ENCODE measurements at places on chromosomes 5 and 9.

DNA sequence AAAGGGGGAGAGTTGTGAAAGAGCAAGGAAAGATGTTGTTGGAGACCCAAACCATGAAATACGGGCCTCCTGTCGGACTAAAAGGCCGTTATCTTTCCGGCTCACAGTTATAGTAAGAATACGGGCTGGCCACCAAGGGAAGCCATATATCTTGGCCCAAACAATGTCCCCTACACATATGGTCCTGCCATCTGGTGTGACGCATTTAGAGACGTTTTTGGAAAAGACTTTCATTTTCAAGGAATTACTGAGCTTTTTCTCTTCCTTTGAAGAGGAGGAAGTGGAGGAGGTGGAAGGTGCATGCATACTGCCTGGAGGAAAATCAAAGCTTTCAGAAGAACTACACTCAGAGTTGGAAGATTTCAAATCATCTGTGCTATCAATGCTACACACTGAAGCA is 26.7 kb downstream of the PWWP2A start:
- DNase-seq = no peak

- DNase-seq = no peak
These were observed 16.2 kb downstream of the RBM18 start for GRCh38 chr9:122248448-122248865.

GRCh38 chr9:114099669-114100270 is 678 bp upstream of the KIF12 start:
- DNase-seq = no peak

- no peak for DNase-seq
These were observed 17.0 kb upstream of the SELENOP start for GRCh38 chr5:42828671-42829070.

DNA sequence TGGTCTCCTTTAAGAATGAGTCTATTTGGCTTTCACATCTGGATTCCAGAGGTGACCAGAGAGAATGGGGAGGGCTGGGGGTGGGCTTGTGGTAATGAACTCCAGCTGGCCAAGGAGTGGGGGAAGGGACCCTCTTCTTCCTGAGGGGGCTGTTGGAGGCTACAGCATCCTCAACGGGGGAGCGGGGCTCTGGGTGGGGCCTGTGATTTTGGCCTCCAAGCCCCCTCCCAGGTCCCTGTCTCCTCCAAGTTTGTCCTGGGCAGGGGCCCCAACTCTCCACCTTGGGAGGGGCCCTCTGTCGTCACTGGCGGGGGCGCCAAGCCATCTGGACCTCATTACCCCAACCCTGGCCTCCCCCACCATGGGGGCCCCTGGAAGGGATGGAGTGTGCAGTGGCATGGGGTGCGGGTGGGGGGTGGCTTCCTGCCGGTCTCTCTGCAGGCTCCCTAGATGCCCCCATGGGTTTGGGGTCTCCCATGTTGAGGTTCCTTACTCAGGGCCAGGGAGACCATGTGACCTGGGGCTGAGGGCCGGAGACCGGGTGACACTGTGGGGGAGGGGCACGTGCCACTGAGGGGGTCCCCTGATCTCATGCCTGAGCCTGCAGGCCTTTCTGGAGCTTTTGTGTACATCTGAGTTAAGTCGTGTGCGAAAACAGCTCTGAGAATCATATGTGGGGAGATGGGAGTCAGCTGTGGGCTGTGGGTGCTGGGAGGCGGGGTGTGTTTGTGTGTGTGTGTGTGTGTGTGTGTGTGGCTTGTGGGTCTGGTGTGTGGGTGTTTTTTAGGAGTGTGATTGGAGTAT is 32.4 kb downstream of the GOLGA2 start:
- no peak for DNase-seq

GRCh38 chr9:69976152-69976551 is 67.5 kb upstream of the MAMDC2 start:
- no peak for DNase-seq

DNA sequence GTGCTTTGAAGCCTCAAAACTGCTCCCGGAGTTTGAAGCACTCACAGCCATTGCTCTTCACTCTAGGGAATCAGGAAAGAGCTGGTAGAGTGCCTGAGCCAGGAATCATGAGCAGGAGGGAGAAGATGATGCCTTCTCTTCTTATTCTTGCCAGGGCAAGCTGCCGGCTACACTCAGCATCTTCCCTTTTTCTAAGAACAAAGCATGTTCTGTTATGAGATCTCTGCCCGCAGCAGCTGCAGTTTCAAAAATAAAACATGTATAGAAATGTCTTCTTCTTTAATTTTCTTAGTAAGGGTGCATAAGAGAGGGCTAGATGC is 57.9 kb upstream of the RICTOR start:
- DNase-seq = no peak

DNA sequence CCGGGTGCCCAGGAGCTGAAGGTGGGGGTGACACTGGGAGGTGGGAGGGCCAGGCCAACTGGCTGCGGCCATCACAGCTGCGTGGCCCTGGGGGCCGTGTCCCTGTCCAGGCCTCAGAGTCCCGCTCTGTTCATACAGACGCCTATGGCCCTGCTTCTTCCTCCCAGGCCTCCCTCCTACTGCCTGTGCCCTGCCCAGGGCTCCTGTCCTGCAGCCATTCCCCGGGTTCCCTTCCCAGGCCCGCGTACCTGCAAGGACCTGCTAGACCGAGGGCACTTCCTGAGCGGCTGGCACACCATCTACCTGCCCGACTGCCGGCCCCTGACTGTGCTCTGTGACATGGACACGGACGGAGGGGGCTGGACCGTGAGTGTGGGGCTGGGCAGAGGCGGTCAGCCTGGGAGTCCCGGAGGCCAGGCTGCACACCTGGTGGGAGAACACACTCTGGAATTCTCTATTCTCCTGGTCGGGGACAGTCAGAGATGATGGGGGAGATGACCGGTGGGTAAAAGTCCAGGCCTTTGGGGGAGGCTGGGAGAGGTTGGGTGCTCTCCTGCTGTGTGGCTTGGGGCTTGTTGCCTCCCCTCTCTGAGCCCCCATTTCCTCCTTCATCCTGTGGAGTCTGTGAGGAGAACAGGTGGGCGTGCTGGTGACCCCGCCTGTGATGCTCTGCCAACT is 4.5 kb downstream of the FCN2 start:
- DNase-seq = no peak
